Chondrocyte (in vitro differentiated cells): ENCODE measurements at places on chromosomes 13 and 19. TPM values are rescaled to one million over a fixed set of nuclear protein-coding genes. Genes with fewer than 3 reads are reported as not detected.

DNA sequence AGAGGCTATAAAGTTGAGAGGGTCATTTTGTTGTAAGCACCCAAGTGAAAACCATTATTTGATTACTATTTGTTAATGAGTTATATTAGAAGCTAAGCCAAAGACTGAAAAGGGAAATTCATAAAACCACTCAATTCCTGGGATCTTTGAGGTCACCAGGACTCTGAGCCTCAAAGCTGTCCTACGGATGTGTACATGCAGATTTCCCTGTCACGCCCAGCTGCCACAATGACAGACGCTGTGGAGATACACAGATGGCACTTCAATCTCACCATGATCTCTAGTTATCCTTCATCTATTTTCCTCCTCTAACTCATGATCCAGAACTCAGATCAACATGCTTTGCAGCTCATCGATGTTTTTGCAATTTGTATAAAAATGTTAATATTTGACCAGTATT is 403.5 kb upstream of the MIR17HG start:
- no peak overlapping the region for H3K4me3 ChIP-seq
- no peaks in the 10 kb centered on the region for H3K27me3 ChIP-seq
- no peak for DNase-seq
- H3K27ac ChIP-seq, result no peak overlapping the region
- no peaks in the 10 kb centered on the region for H3K4me1 ChIP-seq

- DNase-seq, result no peak
- no peaks in the 10 kb centered on the region for H3K27me3 ChIP-seq
- H3K27ac ChIP-seq, result peak overlapping the region; percentile 65
- no peaks in the 10 kb centered on the region for H3K36me3 ChIP-seq
- H3K4me1 ChIP-seq, result peaks cover 50% of the 10 kb centered on the region
Measured at GRCh38 chr19:2532252-2533071, 56.5 kb downstream of the GADD45B start.

GRCh38 chr19:55538132-55538531 is 1.2 kb upstream of the SBK2 start:
- no peaks in the 10 kb centered on the region for H3K36me3 ChIP-seq
- H3K4me1 ChIP-seq, result no peaks in the 10 kb centered on the region
- H3K27ac ChIP-seq, result no peak overlapping the region
- H3K4me3 ChIP-seq, result no peak overlapping the region
- no peak for DNase-seq
- no peaks in the 10 kb centered on the region for H3K27me3 ChIP-seq

DNA sequence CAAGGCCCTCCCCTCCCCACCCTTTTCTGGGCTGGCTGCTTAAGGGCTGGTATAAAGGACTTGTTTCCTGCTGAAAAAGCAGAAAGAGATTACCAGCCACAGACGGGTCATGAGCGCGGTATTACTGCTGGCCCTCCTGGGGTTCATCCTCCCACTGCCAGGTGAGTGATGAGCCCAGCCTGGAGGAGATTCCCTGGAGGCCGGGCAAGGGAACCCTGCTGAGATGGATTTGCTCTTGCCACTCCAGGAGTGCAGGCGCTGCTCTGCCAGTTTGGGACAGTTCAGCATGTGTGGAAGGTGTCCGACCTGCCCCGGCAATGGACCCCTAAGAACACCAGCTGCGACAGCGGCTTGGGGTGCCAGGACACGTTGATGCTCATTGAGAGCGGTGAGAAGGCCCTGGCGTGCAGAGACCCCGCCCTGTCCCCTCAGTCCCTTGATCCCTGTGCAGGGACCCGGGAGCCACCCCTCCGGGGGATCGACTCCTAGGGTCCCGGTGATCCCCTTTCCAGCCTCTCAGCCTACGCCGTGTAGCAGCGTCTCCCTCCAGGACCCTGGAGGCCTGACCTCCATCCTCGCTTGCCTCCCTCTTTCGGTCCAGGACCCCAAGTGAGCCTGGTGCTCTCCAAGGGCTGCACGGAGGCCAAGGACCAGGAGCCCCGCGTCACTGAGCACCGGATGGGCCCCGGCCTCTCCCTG is at the start of gene CD177:
Gene CD177, plus strand, starts transcription at position 81 of the 699 bp plus-strand sequence. Its CDS starts 29 bp downstream, at position 110.
- no peaks in the 10 kb centered on the region for H3K36me3 ChIP-seq
- H3K4me1 ChIP-seq, result no peaks in the 10 kb centered on the region
- peaks cover 11% of the 10 kb centered on the region for H3K27me3 ChIP-seq

PRODH2 gene
- total RNA-seq, result not detected in 3 replicates

DNA sequence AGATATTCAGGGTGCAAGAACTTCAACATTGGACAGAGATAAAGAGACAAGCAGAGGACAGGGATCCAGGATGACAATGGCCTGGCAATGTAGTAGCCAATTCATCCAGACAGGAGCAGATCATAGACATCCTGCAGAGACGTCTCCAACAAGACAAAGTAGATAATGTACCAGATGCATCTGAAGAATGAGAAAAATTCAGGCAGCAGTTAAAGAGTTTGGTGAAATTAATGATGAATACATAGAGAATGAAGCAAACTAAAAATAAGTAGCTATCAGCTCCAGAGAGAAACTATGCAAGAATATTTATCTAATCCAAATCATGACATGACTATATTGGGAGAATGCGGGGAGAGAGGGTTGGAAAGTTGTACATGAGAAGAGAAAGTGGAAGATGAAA is 278.4 kb upstream of the DACH1 start:
- H3K4me3 ChIP-seq, result no peak overlapping the region
- DNase-seq, result no peak
- H3K36me3 ChIP-seq, result no peaks in the 10 kb centered on the region

DNA sequence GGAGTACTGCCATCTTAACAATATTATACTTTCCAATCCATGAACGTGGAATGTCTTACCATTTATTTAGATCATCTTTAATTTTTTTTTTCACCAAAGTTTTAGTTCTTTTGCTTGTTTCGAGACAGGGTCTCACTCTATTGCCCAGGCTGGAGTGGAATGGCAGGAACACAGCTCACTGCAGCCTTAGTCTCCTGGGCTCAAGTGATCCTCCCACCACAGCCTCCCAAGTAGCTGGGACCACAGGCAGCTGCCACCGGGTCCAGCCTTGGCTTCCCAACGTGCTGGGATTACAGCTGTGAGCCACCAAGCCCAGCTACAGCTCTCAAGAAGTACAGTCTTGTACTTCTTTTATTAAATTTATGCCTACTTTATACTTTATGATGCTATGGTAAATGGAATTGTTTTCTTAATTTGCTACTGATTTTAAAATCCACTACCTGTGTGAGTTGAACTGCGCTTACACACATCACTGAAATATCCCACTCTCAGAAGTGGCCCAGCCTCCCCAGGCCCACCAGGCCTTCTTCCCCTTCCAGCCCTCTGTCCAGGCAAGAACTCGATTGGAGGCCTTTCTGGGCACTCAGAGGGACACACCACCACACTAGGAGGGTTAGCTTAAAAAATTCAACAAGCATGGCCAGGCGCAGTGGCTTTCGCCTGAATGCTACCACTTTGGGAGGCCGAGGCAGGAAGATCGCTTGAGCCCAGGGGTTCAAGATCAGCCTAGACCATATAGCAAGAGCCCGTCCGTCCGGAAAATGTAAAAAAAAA is 1.0 kb upstream of the PGLS start:
- H3K27ac ChIP-seq, result peak overlapping the region; percentile 97
- peaks cover 5% of the 10 kb centered on the region for H3K36me3 ChIP-seq
- no peaks in the 10 kb centered on the region for H3K27me3 ChIP-seq
- H3K4me1 ChIP-seq, result peaks cover 45% of the 10 kb centered on the region

DNA sequence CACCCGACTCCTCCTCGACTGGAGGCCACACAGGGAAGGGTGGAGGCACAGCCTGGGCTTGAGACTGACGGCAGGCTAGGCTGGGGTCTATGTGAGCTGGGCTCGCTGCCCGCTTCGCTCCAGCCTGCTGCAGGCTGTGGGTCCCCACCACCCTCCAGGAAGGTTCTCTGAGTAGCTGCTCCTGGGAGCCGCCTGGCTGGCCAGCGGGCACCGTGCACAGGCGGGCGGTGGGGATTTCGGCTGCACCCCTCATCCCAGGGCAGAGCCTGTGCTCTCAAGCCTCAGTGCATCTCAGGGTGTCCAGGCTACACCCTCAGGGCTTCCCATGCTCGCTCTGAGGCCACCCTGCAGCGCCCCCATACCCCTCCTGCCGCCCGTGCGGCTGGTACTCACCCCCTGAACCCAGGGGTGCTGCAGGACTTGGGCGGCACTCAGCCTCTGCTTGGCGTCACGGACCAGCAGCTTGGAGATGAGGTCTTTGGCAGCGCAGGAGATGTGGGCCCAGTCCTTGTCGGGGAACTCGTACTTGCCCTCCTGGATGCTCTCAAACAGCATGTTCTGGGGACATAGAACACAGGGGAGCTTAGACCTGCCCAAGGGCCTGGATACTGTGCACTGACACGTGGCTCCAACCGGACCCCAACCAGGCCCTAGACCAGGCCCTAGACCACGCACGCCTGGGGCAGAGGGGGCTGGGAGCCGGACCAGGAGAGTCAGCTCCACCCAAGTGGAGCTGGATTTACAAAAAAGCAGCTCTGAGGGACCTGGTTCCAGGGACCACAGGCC is 10.2 kb downstream of the MKNK2 start:
- H3K36me3 ChIP-seq, result peaks cover 10% of the 10 kb centered on the region
- peaks cover 3% of the 10 kb centered on the region for H3K4me1 ChIP-seq
- peak; percentile 88 for DNase-seq
- no peak overlapping the region for H3K4me3 ChIP-seq
- H3K27ac ChIP-seq, result no peak overlapping the region

SLAIN1 gene
- 0.31 to 0.82 TPM (median 0.69 TPM) in 3 replicates for total RNA-seq
